ENCODE measurements at places on chromosomes 4 and X. TPM values are rescaled to one million over a fixed set of nuclear protein-coding genes. Genes with fewer than 3 reads are reported as not detected.

AMBN gene
- 0.14 TPM for total RNA-seq

VCX gene
- 0.41 TPM for total RNA-seq

MAGEB10 gene
- total RNA-seq = not detected

CT45A7 gene
- not detected for total RNA-seq

- H3K27ac ChIP-seq = no peak overlapping the region
- H3K4me1 ChIP-seq = peaks cover 19% of the 10 kb centered on the region
Measured at GRCh38 chrX:10676235-10676957, 56.0 kb upstream of the MID1 start.

GRCh38 chr4:56414135-56414670 is 21.2 kb downstream of the PPAT start:
- H3K27ac ChIP-seq = peak overlapping the region; percentile 85
- no peaks in the 10 kb centered on the region for H3K27me3 ChIP-seq
- no peak overlapping the region for H3K4me3 ChIP-seq
- peaks cover 44% of the 10 kb centered on the region for H3K4me1 ChIP-seq
- no peak for DNase-seq

GRCh38 chrX:68944211-68944610 is 115.4 kb downstream of the EFNB1 start:
- H3K4me3 ChIP-seq = no peak overlapping the region
- DNase-seq = no peak
- no peaks in the 10 kb centered on the region for H3K36me3 ChIP-seq

GRCh38 chr4:2928242-2929176 is 34.7 kb downstream of the NOP14 start:
- peaks cover 7% of the 10 kb centered on the region for H3K4me1 ChIP-seq
- peaks cover 23% of the 10 kb centered on the region for H3K36me3 ChIP-seq
- H3K27me3 ChIP-seq = no peaks in the 10 kb centered on the region
- H3K27ac ChIP-seq = peak overlapping the region; percentile 71
- H3K4me3 ChIP-seq = no peak overlapping the region

DNA sequence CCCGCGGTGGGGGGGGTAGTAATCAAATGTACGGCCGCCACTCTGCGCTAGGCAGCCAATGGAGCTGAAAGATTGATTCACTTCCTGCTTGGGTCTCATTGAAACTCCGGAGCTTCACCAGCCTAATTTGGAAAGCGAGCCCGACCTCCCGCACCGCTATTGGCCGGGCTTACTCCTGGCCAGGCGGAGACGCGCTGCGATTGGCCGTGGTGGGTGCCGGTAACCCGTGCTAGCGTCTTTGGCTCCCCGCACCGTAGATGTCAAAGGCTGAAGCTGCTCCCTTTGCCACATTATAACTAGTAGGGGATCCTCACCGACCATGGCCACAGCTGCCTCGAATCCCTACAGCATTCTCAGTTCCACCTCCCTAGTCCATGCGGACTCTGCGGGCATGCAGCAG is at the start of gene POU3F4:
Gene POU3F4, plus strand, starts transcription at position 285 of the 400 bp plus-strand sequence. Its CDS starts 35 bp downstream, at position 320.
- H3K27ac ChIP-seq = no peak within 1 kb of the TSS
- DNase-seq = no peak
- peaks cover 98% of the 10 kb centered on the region for H3K27me3 ChIP-seq
- peaks cover 5% of the 10 kb centered on the region for H3K4me1 ChIP-seq
- peak within 1 kb of the TSS; percentile 31 for H3K4me3 ChIP-seq

GRCh38 chrX:123851079-123851478 is 8.8 kb upstream of the XIAP start:
- no peak for DNase-seq
- H3K27ac ChIP-seq = no peak overlapping the region
- H3K36me3 ChIP-seq = no peaks in the 10 kb centered on the region
- H3K4me1 ChIP-seq = no peaks in the 10 kb centered on the region
- H3K4me3 ChIP-seq = no peak overlapping the region
- no peaks in the 10 kb centered on the region for H3K27me3 ChIP-seq

GRCh38 chrX:154036513-154036912 is 16.8 kb upstream of the IRAK1 start:
- H3K27ac ChIP-seq = no peak overlapping the region
- DNase-seq = no peak
- H3K4me1 ChIP-seq = peaks cover 2% of the 10 kb centered on the region
- peaks cover 8% of the 10 kb centered on the region for H3K36me3 ChIP-seq

DNA sequence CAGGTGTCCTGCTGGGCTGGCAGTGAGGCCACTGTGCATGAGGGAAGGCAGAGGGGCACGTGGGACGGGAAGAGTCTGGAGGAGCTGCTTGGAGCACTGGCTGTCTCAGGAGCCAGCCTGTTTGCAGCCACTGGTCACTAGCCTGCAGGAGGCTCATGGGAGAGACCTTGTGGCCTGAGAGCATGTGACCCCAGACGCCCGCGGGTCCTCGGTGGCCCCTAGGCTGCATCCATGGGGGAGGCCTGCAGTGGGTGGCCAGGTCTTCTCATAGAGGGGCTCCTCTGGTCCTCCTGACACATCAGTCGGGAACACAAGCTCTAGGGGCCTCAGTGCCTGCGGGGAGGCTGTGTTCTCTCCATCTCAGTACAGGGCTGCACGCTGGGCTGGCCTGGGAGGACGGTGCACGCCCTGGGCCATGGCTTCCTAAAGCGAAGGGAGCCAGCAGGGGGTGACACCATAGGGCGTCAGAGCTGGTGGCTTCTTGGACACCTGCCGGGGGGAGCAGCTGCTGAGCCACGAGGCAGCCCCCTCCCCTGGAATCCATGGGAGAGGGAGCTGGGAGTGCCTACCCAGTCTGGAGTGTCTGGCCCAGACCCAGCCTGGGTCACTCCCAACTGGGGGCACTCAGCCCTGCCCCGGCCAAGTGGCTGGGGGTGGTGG is 12.3 kb downstream of the NAT8L start:
- no peaks in the 10 kb centered on the region for H3K36me3 ChIP-seq
- H3K27me3 ChIP-seq = no peaks in the 10 kb centered on the region
- DNase-seq = no peak
- no peak overlapping the region for H3K27ac ChIP-seq

- no peaks in the 10 kb centered on the region for H3K36me3 ChIP-seq
- DNase-seq = no peak
- no peak overlapping the region for H3K4me3 ChIP-seq
- peaks cover 9% of the 10 kb centered on the region for H3K4me1 ChIP-seq
- no peak overlapping the region for H3K27ac ChIP-seq
- no peaks in the 10 kb centered on the region for H3K27me3 ChIP-seq
Measured at GRCh38 chr4:100833906-100834305, 316.1 kb upstream of the EMCN start.

- H3K4me3 ChIP-seq = no peak overlapping the region
- no peak for DNase-seq
- H3K27ac ChIP-seq = no peak overlapping the region
- H3K36me3 ChIP-seq = no peaks in the 10 kb centered on the region
- peaks cover 3% of the 10 kb centered on the region for H3K27me3 ChIP-seq
- peaks cover 7% of the 10 kb centered on the region for H3K4me1 ChIP-seq
Measured at GRCh38 chrX:124232523-124233201, 99.8 kb upstream of the TEX13D start.

- H3K36me3 ChIP-seq = peaks cover 4% of the 10 kb centered on the region
- H3K27me3 ChIP-seq = no peaks in the 10 kb centered on the region
- DNase-seq = no peak
- no peak overlapping the region for H3K27ac ChIP-seq
- H3K4me1 ChIP-seq = peaks cover 16% of the 10 kb centered on the region
Measured at GRCh38 chr4:119623025-119623424, 5.6 kb downstream of the PDE5A start.

- H3K4me3 ChIP-seq = no peak overlapping the region
- H3K36me3 ChIP-seq = no peaks in the 10 kb centered on the region
- H3K4me1 ChIP-seq = no peaks in the 10 kb centered on the region
Measured at GRCh38 chrX:100424012-100424411, 13.9 kb upstream of the PCDH19 start.

DNA sequence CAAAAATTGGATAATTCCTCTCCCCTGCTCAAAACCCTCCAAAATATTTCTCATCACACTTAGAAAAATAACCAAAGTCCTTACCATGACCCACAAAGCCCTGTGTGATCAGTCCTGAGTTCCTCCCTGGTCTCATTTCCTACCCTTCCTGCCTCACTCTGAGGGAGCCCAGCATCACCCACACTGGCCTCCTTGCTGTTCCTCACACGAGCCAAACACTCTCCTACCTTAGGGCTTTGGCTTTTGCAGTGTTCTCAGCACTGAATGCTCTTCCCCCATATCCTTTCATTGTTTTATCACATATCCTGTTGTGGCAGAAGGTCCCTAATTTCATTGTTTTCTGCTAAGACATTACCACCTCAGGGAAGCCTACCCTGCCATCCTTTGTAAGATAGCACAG is 12.2 kb downstream of the MGAT4D start:
- H3K27me3 ChIP-seq = peaks cover 28% of the 10 kb centered on the region
- H3K36me3 ChIP-seq = no peaks in the 10 kb centered on the region
- H3K4me3 ChIP-seq = no peak overlapping the region
- H3K4me1 ChIP-seq = no peaks in the 10 kb centered on the region
- DNase-seq = no peak
- H3K27ac ChIP-seq = no peak overlapping the region

- H3K4me1 ChIP-seq = peaks cover 59% of the 10 kb centered on the region
- peaks cover 57% of the 10 kb centered on the region for H3K27me3 ChIP-seq
- H3K36me3 ChIP-seq = no peaks in the 10 kb centered on the region
Measured at GRCh38 chr4:133147921-133148689, 989 bp upstream of the PCDH10 start.

DNA sequence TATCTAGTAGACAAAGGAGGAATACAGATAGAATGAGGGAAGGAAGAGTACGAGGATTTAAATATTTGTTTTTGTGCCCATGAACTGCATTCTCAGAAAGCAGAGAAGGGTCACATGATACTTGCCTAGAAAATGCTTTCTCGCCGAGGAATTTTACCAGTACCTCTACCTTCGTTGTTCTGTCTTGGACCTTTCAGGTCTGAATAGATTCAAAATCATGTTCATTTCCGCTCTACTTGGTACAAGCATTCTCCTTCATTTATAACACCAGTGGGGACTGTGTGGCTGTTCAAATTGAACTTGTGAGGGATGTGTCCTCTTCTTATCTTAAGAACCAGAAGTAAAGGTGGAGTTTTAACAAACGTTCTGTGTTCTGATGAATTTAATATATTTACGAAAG is 1.9 kb downstream of the USP38 start:
- H3K36me3 ChIP-seq = no peaks in the 10 kb centered on the region
- DNase-seq = no peak
- H3K4me1 ChIP-seq = peaks cover 60% of the 10 kb centered on the region
- H3K27ac ChIP-seq = peak overlapping the region; percentile 98
- H3K4me3 ChIP-seq = peak overlapping the region; percentile 91
- H3K27me3 ChIP-seq = no peaks in the 10 kb centered on the region

All from mesothelial cell of epicardium (in vitro differentiated cells).